ENCODE measurements at places on chromosomes 5 and 9.

GRCh38 chr9:134437403-134438194 lies 111.3 kb downstream of the RXRA start:
- DNase-seq: no peak

- DNase-seq: no peak
Measured at GRCh38 chr5:88829054-88829453, 53.9 kb downstream of the MEF2C start.

DNA sequence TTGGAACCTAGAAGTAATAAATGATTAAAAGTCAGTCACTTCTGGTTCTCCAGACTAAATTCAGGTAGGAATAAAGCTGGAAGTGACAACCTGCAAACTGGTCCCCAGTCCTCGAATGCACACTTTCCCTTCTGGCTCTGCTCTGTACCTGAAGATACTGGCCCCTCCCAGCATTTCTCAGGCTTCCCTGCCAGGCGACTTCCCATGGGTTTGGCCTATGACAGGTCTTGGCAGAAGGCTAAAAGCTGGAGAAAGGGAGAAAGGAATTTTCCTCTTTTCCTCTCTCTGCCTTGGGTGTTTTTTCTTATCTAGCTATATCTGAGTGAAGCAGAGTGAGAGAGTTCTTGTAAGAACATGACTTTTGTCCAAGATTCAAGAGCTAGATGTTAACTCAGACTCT lies 1005.7 kb downstream of the DTWD2 start:
- DNase-seq: no peak

GRCh38 chr5:79702606-79703380 lies 13.2 kb downstream of the CMYA5 start:
- no peak for DNase-seq

GRCh38 chr9:31135567-31135966 lies 1248.9 kb upstream of the ACO1 start:
- DNase-seq: no peak

- no peak for DNase-seq
Measured at GRCh38 chr9:68538200-68538599, 2.5 kb downstream of the TMEM252 start.

DNA sequence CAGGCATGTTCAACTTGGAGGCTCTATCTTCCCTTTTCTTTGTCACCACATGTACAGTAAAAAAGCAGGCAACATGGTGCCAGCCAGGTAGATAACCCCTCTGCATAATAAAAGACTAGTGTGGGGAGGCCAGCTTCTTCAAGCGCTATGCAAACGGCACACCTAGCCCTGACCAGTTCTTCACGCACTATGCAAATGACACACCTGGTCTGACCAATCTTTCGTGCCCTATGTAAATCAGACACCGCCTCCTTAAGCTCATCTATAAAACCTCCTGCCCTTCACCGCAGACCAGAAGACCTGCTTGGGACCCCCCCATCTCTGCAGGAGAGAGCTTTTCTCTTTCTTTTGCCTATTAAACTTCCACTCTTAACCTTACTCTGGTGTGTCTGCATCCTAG lies 28.1 kb upstream of the UGCG start:
- DNase-seq: no peak

- DNase-seq: no peak
Measured at GRCh38 chr9:79707589-79707988, 135.8 kb downstream of the TLE4 start.

- DNase-seq: no peak
Measured at GRCh38 chr5:173340451-173340850, 12.2 kb upstream of the STC2 start.

DNA sequence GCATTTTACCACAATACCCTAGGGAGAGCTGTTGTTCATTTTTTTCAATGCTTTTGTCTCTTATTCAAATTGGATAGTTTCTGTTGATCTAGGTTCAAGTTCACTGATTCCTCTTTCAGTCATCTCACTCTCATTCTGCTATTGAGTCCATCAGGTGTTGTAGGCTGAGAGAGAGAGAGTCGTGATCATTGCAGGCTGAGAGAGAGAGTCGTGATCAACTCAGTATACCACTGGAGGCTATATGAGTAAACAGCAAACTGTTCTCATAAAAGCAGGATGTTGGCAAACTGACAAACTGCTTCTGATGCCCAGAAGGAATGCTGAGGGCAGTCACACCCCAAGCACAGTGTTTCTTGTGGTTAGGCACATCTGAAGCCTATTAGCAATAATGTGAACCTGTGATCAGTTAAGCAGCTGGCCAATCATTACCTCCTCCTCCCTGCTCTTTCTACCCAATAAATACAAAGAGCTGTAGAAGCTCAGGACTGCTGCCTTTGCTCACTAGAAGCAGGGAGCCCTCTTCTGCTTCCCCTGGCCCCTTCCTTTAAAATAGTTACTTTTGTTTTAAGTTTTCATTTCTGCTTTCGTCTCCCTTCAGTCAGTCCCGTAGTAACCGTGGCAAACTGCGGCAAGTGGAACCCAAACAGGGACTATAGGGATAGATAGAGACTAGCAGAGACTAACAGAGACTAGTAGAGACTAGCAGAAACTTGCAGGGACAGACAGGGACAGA lies 476.1 kb upstream of the ACO1 start:
- no peak for DNase-seq

GRCh38 chr5:95734906-95735305 lies 3.8 kb downstream of the RHOBTB3 start:
- DNase-seq: no peak

- DNase-seq: no peak
Measured at GRCh38 chr9:120650352-120650751, 63.9 kb downstream of the MEGF9 start.

DNA sequence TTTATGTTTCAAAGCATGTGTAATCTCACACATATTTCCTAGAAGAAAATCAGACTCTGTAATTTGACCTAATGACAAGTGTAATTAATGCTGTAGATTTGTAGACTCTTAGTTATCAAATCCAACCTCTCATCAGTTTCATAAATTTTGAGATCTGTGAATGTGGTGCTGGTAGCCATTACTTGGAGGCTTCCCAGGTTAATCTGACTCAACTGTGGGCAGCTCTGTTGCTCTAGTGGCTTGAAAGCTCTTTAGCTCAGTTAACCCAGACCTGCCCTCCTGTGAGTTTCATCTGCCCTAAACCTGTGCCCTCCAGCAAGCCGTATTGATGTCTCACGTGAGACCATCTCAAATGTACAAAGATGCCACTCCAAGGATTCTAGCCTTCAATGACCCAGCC lies 323.4 kb downstream of the FBXL7 start:
- DNase-seq: no peak

- DNase-seq: no peak
Measured at GRCh38 chr5:75057561-75057960, 5.2 kb upstream of the GCNT4 start.

DNA sequence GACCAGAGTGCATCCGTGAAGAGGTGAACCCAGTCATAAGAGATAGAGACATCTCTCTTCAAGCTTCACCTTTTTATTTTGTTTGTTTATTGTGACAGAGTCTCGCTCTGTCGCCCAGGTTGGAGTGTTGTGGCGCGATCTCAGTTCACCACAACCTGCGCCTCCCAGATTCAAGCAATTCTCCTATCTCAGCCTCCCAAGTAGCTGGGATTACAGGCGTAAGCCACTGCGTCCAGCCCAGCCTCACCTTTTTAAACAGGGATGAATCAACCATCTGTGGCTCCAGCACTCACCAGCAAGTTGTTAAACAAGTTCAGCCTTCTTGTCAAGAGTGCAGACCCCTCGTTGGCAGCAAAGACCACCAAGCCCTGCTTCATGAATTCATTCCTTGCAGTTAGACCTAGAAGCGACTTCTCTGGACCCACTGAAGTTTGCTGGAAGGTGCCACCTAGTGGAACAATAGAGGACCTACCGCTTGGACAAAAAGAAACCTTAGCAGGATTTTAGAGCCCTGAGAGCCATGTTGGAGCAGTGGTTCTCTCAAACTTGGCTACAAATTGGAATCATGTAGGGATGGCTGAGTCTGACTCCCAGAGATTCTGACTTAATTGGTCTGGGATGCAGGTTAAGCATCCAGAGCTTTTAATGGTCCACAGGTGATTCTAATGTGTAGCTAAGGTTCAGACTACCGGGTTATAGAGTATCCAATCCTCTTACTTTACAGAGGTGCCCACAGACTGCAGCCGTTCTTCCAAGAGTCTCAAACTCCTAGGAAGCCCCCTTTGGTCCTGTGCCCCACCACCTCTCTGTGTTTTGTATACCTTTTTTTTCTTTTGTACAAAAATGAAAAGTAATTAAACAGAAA lies 10.5 kb upstream of the GALNT10 start:
- DNase-seq: no peak

DNA sequence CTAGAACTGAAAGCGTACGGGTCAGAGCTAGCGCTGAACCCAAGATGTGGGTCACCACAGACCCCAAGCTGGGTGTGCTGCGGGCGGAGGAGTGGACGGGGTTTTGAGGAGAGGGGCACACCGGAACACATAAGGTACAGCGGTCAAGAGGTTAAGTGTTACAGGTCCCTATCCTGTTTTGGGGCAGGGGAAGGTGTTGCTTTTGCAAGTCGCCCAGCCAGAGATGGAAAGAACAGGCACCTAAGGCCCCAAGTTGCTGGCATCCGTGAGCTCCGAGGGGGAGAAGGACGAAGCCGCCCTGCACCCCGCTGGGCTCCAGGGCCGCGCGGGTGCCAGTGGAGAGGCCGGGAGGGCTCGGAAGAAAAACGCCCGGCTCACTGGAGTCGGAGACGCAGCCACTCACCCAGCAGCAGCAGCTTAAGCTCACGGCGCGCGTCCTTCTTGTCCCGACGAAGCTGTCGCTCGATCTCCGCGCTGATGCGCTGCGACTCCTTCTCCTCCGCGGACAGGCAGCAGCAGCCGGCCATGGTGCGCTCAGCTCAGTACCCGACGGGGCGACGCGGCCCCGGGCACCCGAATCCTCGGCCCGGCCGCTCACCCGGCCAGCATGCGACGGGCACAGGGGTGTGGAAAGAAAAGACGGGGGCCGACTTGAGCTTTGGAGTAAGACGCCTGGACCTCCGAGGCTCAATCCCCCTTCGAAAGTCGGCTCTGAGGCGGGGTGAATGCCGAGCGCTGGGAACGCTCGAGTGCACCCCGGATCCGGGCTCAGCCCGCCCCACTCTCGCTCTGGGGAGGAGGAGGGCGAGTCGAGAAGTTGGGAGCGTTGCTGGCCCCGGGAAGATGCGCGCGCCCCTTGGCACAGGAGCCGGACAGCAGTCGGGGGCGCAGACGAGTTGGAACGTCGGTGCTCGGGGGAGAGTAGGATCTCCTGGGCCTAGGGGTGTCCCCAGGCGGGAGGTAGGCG lies 572 bp downstream of the GNA14 start:
- no peak for DNase-seq

DNA sequence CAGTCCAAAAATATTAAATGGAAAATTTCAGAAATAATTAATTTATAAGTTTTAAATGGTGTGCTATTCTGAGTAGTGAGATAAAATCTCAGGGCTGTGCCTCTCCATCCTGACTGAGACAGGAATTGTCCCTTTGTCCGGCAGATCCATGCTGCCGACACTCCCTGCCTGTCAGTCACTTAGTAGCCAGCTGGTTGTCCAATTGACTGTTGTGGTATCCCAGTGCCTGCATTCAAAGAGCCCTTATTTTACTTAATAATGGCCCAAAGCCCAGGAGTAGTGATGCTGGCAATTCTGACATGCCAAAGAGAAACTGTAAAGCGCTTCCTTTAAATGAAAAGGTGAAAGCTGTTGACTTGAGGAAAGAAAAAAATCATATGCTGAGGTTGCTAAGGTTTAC lies 157.5 kb downstream of the ENC1 start:
- DNase-seq: no peak

DNA sequence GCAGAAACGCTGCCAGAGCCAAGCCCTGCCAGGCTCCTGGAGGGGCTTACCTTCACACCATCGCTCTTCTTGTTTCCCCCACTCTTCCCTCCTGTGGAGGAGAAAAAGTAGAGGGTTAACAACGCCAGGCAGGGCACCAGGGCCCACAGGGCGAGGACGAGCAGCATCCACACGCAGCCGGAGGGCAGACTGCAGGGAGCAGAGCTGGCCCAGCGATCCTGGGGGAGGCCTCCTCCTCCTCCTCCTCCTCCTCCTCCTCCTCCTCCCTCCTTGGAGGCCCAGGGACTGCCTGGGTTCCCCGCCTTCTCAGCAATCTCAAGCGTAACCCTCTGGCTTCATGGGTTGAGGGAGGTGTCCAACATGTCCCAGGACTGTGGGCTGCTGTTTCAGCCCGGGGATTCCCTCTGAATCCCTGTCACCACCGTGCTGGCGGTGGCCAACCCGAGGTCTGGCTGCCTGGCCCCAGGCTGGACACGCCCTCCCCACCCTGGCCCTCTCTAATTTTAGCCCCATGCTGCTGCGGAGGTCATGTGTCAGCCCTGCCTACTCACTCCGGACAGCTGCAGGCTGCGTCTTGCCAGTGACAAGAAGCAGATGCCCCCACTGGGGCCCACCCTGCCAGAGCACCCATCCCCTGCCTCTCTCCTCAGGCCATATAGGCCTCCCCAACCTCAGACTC lies 44.3 kb downstream of the CAMK2A start:
- no peak for DNase-seq

- no peak for DNase-seq
Measured at GRCh38 chr9:120900824-120901223, 23.8 kb upstream of the PHF19 start.

Measured in T-helper 22 cell (primary cell).